ENCODE measurements at places on chromosomes 3 and 15.

DNA sequence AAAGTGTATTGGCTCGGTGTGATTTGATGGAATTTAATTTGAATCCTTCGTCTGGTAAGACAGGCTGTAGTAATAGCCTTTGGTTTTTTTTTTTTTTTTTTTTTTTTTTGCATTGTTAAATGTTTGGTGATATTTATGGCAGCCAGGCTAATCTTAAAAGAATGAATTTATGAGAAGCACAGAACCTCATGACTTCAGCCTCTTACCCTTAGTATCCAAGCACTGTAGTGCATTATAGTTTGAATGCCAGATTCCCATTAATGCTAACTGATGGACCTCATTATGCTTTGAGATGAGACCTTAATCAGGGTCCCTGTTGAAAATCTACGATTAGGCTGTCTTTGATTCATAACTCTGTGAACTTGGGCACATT, 110.6 kb upstream of the SAMMSON start:
- no peak for DNase-seq

GRCh38 chr3:184788751-184789150, 23.2 kb upstream of the VPS8 start:
- peak; percentile 46 for DNase-seq

DNA sequence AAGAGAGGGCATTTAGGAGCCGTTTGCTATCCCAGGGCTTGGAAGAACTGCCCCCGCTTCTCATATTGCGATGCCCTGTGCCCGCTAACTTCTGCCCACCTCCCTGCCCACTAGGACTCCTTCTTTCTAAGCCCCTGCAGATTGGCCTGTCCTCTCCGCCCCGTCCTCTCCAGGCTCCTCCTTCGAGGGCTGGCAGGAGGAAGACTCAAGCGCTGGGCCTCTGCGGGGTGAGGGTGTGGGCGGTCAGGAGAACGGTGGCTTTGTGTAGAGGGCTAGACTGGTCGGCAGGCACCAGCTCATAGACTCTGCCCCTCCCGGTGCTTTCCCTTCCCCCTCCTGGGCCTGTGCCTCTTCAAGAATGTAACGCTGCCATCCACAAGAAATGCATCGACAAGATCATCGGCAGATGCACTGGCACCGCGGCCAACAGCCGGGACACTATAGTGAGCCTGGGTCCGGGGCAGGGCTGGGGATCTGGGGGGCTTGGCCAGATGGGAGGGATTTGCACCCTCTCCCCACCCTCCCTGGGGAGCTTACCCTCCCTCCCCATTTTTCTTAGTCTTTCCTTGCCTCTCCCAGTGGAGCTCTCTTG, 21.9 kb downstream of the PRKCD start:
- DNase-seq = peak; percentile 52

GRCh38 chr15:61818801-61819200, 241.4 kb downstream of the VPS13C start:
- no peak for DNase-seq
